ENCODE measurements at places on chromosomes 2 and 18. TPM values are rescaled to one million over a fixed set of nuclear protein-coding genes. Genes with fewer than 3 reads are reported as not detected.

PSMA8 gene
- not detected for total RNA-seq

SEC11C gene
- total RNA-seq: 10.1 TPM

SOCS6 gene
- total RNA-seq: 38.7 TPM

PDE11A gene
- 0.36 TPM for total RNA-seq

CDH7 gene
- not detected for total RNA-seq

EVX2 gene
- total RNA-seq: under 0.01 TPM

SIGLEC15 gene
- total RNA-seq: 8.0 TPM

NRP2 gene
- 183 TPM for total RNA-seq

C18orf54 gene
- total RNA-seq: 1.8 TPM

RAMP1 gene
- total RNA-seq: 4.4 TPM

UGT1A6 gene
- total RNA-seq: not detected

FZD7 gene
- 64.8 TPM for total RNA-seq

SCYGR4 gene
- not detected for total RNA-seq

GPR35 gene
- 1.5 TPM for total RNA-seq

TCF23 gene
- total RNA-seq: not detected

CROCC2 gene
- under 0.01 TPM for total RNA-seq

MFSD2B gene
- total RNA-seq: 0.36 TPM

ACSL3 gene
- total RNA-seq: 166 TPM

ATP6V1B1 gene
- 2.5 TPM for total RNA-seq

CD302 gene
- 14.5 TPM for total RNA-seq

PXDN gene
- total RNA-seq: 324 TPM

DCDC2C gene
- total RNA-seq: not detected

MYOM1 gene
- 1.8 TPM for total RNA-seq

ZNF407 gene
- total RNA-seq: 19.4 TPM

IL36A gene
- total RNA-seq: not detected

SERPINB10 gene
- total RNA-seq: 0.29 TPM

SMIM21 gene
- total RNA-seq: not detected

KCTD18 gene
- 33.7 TPM for total RNA-seq

TLX2 gene
- total RNA-seq: under 0.01 TPM

KIF5C gene
- total RNA-seq: 0.36 TPM

VSNL1 gene
- 0.36 TPM for total RNA-seq

KCNG2 gene
- not detected for total RNA-seq

DSG1 gene
- not detected for total RNA-seq

INHA gene
- total RNA-seq: 0.29 TPM

CD8B2 gene
- total RNA-seq: not detected

NEB gene
- total RNA-seq: 0.29 TPM

CRYGC gene
- total RNA-seq: not detected

EN1 gene
- 0.29 TPM for total RNA-seq

SLC35F5 gene
- 239 TPM for total RNA-seq

MBD5 gene
- total RNA-seq: 29.8 TPM

EPB41L3 gene
- 0.88 TPM for total RNA-seq

GAL3ST2 gene
- 0.36 TPM for total RNA-seq

ACMSD gene
- not detected for total RNA-seq

BBS5 gene
- 5.8 TPM for total RNA-seq

MAP2 gene
- 2.2 TPM for total RNA-seq

RGPD4 gene
- total RNA-seq: not detected

VWA3B gene
- total RNA-seq: 0.59 TPM

NFATC1 gene
- total RNA-seq: 6.2 TPM

TANK gene
- total RNA-seq: 127 TPM

RAX gene
- not detected for total RNA-seq

IL36G gene
- not detected for total RNA-seq

FOXI3 gene
- not detected for total RNA-seq

DNAJC10 gene
- 118 TPM for total RNA-seq
